ENCODE measurements at places on chromosomes 3 and 15. TPM values are rescaled to one million over a fixed set of nuclear protein-coding genes. Genes with fewer than 3 reads are reported as not detected.
A peak's percentile ranks its signal among the peaks of the same experiment; 100 is the strongest.

ZKSCAN7 gene
- 3.7 TPM for total RNA-seq

KCNAB1 gene
- total RNA-seq = not detected

FES gene
- 2.5 TPM for total RNA-seq

DNA sequence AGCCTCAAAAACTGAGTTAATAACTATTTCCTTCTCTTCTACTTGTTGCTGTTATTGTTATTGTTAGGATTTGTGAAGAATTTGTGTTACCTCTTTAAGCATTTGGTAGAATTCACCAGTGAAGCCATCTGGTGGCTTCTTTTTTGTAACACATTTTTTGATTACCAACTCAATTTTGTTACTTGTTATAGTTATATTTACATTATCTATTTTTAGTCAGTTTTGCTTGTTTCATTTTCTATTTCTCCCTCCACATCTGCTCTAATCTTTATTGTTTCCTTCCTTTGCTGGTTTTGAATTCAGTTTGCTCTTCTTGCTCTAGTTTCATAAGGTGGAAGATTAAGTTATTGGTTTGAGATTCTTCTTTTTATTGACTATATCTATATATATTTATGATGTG, 3.7 kb upstream of the SLC9C1 start:
- no peak for DNase-seq

DNA sequence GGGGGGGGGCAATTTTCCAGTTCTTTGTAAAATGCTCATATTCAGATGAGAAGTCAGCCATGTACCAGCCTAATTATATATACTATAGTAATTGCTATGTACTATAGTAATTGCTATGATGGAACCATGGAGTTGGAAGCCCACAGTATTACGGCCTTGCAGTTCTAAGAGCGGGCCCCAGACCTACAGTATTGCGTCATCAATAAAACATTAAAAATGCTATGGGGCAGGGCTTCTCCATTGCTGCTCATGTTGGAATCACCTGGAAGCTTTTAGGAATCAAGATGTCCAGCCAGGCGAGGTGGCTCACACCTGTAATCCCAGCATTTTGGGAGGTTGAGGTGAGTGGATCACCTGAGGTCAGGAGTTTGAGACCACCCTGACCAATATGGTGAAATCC, 443.7 kb upstream of the GRM7 start:
- DNase-seq = no peak

DNA sequence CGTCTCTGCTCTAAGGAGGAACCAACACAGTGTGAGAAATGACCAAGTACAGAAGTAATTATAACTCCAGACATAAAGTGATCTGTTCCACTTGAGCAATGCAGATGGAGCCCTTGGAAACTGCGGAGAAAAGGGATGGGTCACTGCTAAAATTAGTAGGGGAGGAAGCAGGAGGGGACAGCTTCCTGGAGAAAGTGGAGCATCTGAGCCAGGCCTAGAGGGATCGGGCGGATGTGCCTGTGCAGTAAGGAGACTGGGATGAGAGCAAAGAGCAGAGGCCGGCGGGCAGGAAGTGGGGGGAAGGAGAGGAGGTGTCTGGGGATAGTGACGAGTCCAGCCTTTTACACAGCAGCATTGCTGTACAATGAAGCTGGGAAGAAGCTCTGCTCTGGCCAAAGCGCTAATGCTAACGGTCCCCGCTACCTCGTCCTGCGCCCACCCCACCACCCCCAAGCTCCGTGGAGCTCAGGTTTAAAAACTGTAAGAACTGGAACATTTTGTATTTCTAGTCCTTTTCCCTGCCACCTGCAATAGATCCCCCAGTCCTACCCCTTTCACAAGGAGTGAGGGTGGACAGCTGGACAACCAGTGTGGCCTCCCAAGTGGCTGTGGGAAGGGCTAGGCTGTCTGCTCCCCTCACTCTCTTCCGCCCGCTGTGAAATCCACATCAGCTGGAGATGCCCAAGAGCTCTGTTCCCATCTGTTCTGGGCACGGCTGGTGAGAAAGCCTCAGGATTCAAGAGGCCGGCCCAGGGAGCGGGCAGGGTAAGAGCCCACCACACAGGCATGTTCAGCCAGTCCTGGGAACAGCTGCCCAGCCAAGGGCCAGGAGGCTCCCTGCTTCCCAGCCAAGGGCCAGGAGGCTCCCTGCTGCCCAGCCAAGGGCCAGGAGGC, 53.0 kb upstream of the HES1 start:
- no peak for DNase-seq

- DNase-seq = no peak
These were observed 343.0 kb upstream of the TGFBR2 start for GRCh38 chr3:30263238-30263924.

GRCh38 chr3:60609446-60609845, 641.8 kb downstream of the FHIT start:
- DNase-seq = no peak

DNA sequence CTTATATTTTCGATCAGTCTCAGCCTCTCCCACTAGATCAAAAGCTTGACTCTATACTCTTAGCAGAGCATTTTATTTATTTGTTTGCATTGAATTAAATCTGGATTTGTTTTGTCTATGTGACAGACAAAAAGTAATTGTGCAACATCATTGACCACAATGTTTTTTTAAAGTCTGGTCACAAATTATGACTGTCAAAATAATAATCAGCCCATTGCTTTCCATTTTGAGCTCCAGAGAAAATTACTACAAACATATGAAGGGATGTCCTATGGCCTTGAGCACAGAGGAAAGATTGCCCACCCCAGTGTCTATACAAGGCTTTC, 82.3 kb downstream of the FSIP1 start:
- no peak for DNase-seq

DNA sequence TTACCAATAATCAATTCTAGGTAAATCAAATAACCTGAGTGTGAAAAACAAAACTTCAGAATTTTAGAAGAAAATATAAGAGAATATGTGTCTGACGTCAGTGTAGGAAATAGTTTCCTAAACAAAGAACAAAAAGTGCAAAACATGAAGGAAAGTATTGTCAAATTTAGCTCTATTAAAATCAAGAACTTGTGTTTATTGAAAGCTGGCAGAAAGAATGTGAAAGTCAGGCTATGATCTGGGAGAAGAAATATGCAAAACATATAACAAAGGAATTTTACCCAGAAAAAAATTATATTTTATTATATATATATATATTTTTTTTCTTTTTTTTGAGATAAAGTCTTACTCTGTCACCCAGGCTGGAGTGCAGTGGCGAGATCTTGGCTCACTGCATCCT, 129.1 kb upstream of the ANKRD28 start:
- DNase-seq = no peak

GRCh38 chr15:77516076-77516475, 95.4 kb downstream of the HMG20A start:
- no peak for DNase-seq

- no peak for DNase-seq
These were observed 1017.3 kb upstream of the EPHA6 start for GRCh38 chr3:95797081-95797480.

- DNase-seq = peak; percentile 57
These were observed 901 bp downstream of the ALCAM start for GRCh38 chr3:105367406-105368213.
